ENCODE measurements at places on chromosomes 13 and 19.

GRCh38 chr19:50358483-50359327, 6.7 kb downstream of the NAPSA start:
- DNase-seq, result peak; percentile 71

DNA sequence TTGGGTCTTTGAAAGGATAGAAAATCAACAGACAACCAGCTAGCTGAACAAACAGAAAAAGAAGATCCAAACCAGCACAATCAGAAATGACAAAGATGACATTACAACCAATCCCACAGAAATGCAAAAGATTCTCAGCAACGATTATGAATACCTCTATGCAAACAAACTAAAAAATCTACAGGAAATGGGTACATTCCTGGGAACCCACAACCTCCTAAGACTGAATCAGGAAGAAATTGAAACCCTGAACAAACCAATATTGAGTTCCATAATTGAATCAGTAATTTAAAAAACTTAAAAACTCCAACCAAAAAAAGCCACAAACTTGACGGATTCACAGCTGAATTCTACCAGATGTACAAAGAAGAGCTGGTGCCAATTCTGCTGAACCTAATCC, 20.9 kb upstream of the C1QTNF9B start:
- DNase-seq, result no peak

- no peak for DNase-seq
Measured at GRCh38 chr19:531753-532560, at the start of gene CDC34. CDC34 (plus strand) TSS chr19:531760; CDS start chr19:531932, 172 bp downstream.

GRCh38 chr13:109627649-109628048, 158.7 kb downstream of the IRS2 start:
- no peak for DNase-seq

GRCh38 chr13:79765331-79765730, 284.4 kb downstream of the NDFIP2 start:
- DNase-seq, result no peak

DNA sequence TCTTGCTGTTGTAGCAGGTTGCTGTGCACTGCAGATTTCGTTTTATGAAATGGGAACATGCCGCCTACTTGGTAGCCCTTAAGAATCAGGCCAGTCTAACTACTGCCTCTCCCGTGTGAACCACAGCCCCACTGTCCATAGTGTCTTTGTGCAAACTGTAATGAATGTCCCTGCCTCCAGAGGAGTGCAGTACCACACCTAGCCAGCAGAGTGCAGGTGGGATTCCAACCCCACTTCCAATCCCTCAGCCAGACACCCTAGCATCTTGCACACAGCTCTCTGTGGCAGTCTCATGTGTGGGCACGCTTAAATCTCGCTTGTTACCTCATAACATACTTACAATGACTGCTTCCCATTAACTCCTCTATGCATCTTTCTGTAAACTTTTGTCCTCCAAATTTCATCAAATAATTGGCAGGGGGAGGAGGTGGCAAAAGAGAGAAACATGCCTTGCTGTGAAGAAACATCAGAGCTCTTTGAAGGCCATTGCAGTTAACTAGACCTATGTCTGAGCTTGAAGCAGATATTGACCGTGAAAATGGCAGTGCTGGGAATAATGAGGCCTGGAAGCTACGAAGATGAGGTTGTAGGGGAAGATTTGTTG, 47.2 kb downstream of the ZAR1L start:
- DNase-seq, result peak; percentile 45

- DNase-seq, result no peak
Measured at GRCh38 chr13:94799299-94799698, 87.0 kb upstream of the SOX21 start.

DNA sequence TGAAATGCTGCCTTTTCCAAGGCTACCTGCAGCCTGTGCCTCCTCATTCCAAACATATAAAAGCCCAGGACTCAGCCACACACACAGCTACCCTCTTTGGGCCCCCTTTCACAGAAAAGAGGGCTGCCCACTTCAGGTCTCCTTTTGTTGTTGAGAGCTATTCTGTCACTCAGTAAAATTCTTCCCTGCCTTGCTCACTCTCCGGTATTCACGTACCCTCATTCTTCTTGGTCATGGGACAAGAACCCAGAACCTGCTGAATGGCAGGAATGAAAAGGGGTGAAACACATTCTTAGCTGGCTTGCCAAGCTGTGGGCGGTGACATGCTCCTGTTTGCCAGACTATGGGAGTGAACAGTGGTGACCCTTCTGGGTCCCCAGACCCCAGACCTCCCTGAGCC, 338.0 kb upstream of the ATXN8OS start:
- DNase-seq, result no peak

GRCh38 chr13:74056801-74057542, 77.2 kb downstream of the KLF12 start:
- DNase-seq, result no peak

DNA sequence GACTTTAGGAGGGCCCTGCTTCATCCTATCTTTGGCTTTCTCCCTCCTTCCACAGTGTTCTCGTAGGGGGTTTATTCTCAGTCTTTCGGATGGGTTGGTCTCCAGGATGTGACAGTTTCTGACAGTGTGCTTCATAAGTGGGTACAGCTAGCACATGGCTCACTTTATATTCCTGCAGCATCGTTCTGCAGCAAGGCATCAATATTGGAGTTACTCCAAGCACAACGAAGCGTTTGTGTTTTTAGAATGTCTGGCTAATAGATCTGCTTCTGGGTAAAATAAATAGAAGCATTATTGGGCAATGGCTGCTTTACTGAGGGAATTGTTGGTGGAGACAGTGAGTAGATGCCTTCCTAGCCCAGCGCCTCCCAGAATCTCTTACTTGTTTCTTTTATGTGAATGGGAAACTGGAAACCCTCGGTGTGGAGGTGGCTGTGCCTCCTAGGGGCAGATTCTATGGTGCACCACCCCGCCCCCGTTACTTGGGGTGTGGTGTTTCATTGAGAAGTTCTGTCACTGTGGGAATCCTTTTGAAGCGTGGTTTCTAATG, 2.0 kb downstream of the FARP1 start:
- DNase-seq, result no peak

DNA sequence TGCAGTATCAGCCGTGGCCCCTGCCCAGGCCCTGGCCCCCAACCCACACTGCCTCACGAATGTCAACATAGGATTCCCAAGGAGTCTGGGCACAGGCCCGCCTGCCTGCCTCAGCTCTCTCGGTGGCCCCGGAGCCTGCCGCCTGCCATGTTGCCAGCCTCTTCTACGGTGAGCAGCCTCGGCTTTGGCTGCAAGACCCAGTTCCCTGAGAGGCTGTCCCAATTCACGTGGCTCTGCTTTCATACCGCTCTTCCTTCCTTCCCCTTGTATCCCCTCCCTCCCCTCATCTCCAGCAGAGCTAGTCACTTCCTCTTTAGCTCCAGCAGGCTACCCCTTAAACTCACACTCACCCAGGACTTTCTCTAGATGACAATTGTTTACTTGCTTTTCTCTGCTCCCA, 42.7 kb downstream of the SERP2 start:
- DNase-seq, result no peak

DNA sequence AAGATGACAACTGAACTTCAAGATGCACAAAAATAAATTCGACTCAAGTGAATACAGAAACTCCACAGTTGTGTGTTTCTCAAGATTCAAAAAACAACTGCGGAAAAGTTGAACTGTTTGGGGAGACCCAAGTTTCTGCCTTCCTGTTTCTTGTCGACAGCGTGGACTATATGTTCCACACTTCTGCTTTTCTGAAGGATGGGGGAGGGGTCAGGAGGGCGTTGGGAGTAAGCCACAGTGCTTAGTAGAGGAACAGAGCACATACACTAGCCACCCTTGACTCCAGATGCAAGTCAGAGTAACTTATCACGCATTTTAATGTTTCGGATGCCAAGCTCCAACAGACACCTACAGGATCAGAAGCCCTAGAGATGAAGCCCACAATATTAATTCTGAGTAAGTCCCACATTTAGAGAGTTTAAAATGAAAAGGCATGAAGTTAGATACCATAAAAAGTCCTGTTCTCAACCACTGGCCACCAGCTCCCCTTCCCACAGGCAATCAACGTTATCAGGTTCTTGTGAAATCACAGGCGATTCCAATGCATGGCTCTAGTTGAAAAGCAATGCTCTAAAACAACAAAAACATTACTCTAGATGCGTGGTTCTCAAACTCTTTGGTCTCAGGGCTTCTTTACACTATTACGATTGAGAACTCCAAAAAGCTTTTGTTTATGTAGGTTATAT, 4.2 kb downstream of the TUBGCP3 start:
- DNase-seq, result no peak

- DNase-seq, result no peak
Measured at GRCh38 chr13:41059456-41060081, 1.7 kb upstream of the WBP4 start.

- DNase-seq, result no peak
Measured at GRCh38 chr19:1079566-1080111, 12.7 kb downstream of the ARHGAP45 start.

DNA sequence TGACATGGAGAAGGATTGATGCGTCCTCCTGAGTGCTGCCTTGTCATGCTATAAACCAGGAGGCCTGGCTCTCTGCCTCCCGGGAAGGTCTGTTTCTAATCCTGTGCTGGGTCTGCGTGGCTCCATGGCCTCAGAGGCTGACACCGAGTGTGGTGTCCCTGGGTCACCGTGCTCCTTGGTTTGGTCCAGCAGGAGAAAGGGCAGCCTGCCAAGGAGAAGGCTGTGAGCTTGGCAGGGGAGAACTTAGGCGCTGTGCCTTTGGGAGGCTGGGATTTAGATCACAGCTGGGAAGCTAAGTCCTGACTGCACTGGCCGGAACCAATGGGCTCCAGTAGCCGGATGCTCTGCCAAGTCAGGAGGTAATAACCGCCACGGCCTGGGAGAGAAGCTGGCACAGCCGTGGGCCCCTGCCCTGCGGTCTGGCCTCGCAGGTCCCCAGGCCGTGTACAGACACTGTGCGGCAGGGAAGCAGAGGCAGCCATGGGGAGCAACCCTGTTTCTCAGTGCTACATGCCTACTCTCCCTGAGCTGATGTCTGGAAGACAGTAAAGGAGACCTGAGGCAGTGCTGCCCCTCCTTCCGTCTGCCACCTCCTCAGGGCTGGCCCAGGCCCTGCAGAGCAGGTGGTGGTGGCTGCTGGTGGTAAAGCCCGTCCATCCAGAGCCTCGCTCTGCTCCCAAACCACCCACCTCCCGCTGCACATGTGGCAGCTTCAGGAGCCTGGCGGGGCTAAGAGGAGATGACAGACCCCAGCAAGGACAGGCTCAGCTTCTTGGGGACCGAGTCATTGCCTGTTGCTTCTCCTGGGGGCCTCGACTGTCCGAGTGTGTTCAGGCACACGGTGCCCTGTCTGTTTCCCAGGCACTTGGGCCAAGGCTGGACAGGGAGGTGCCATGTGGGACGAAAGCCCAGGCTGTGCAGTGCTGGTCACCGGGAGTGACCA, 44.9 kb downstream of the C13orf46 start:
- no peak for DNase-seq

DNA sequence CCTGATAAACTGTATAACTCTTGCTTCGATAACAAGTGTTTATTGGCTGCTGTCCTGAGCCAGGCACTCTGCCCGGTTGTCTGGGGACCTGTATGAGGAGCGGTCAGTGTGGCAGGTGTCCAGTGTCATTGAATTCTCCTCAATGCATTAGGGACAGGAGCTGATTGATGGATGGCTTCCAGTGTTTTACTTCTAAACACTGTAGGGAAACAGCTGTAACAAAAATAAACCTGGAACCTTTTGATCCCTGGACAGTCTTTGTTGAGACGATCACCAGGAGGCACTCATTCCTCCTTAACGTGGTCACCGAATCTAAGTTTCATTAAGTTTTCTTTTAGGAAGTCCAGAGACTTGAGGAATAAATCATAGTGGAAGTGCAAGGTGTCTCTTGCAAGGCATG, 17.9 kb downstream of the UBAC2 start:
- no peak for DNase-seq

DNA sequence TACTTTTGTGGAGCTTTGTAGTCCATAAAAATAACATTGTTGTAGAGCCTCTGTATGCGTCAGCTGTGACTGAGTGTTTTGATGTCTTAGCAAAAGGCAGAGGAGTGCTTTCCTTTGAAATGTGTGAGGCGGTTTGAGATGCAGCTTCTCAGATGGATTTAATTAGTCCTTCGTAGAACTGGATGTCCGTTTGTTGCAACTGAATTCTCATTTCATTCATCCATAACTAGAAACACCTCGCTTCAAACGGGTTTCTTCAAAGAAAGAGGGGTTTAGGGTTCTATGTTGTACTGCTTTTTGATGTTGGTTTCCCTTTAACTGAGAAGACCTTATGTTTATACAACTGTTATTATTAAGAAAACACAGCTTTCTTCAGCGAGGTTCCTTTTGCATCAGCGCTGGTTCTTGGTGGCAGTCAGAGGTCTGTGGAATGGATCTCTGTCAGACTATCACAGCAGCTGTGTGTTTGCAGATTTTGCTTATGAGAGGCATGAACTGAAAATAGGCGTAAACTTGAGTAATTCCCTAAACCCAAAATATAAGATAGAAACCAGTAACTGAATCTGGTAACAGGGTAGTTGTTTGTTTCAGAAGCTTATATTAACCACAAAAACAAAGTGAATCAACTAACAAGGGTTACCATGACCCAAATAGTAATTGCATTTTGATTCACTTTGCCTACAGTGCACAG, 194.4 kb downstream of the GGACT start:
- DNase-seq, result no peak

GRCh38 chr13:75927183-75927669, 291.1 kb downstream of the LMO7 start:
- DNase-seq, result no peak

GRCh38 chr13:32538143-32538620, 413 bp downstream of the N4BP2L2 start:
- DNase-seq, result no peak

- no peak for DNase-seq
Measured at GRCh38 chr19:8310342-8311055, 2.3 kb upstream of the CD320 start.

DNA sequence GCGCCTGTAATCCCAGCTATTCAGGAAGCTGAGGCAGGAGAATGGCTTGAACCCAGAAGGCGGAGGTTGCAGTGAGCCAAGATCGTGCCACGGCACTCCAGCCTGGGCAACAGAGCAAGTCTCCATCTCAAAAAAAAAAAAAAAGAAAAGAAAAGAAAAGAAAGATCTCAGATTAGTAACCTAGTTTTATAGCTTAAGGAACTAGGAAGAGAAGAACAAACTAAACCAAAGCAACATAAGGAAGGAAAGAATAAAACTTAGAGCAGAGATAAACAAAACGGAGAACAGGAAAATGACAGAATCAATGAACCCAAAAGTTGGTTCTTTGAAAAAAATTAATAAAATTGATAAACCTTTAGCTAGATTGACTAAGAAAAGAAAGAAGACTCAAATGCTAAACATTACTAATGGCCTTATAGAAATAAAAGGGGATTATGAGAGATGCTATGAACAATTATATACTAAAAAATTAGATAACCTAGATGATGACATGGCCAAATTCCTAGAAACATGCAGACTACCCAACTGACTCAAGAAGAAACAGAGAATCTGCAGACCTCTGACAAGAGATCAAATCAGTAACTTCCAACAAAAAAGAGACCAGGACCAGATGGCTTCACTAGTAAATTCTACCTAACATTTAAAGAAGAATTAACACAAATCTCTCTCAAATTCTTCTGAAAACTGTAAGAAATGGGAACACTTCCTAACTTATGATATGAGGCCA, 68.2 kb downstream of the CDADC1 start:
- no peak for DNase-seq

Measured in stimulated activated CD4-positive, alpha-beta T cell treated with anti-CD3 and anti-CD28 coated beads, Interleukin-2, amount 100 ng/mL, for 4 hours (primary cell).